ENCODE measurements at places on chromosomes 1 and 21. TPM values are rescaled to one million over a fixed set of nuclear protein-coding genes. Genes with fewer than 3 reads are reported as not detected.

GRCh38 chr21:34875830-34876229, 173.3 kb downstream of the RUNX1 start:
- H3K27me3 ChIP-seq: no peaks in the 10 kb centered on the region
- H3K4me1 ChIP-seq: peaks cover 20% of the 10 kb centered on the region
- H3K4me3 ChIP-seq: no peak overlapping the region

DNA sequence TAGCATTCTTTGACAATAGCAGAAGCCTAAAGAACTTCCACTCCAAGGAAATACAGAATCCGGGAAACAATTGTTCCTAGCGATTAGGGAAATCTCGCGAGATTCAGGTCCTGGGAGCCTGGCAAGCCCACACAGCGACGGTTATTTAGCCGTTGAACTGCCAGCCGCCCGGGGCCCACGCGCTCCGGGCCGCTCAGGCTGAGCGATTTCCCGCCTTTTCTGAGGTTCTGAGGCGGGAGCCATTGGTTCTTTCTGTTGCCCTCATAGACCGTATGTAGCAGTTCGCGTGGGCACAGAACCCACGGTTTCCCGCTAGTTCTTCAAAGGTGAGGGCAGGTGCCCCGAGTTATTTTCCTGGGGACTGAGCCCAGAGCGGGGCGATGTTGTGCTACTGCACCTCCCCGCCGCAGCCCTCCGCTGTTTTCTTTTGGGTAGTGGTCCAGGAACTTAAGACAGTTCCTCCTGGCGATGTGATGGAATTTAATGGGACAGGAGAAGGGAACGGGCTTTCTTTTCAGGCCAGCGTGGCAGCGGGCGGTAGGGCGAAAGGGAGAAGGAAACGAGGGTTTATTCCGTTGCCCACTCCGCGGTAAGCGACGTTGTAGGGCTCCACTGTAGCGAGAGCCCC, at the start of gene SYCP1:
TSS of gene SYCP1 (plus strand) at position 171 of the 628 bp plus-strand sequence. CDS start 602 bp downstream, outside the sequence.
- DNase-seq: no peak
- H3K4me1 ChIP-seq: no peaks in the 10 kb centered on the region
- H3K27me3 ChIP-seq: no peaks in the 10 kb centered on the region
- H3K4me3 ChIP-seq: no peak within 1 kb of the TSS
- H3K36me3 ChIP-seq: no peaks in the 10 kb centered on the region

GRCh38 chr1:178266619-178267066, 172.7 kb downstream of the RASAL2 start:
- no peak overlapping the region for H3K4me3 ChIP-seq
- no peaks in the 10 kb centered on the region for H3K27me3 ChIP-seq
- peaks cover 26% of the 10 kb centered on the region for H3K4me1 ChIP-seq
- no peak for DNase-seq
- H3K27ac ChIP-seq: no peak overlapping the region

GRCh38 chr1:199054694-199055093, 415.9 kb downstream of the PTPRC start:
- no peaks in the 10 kb centered on the region for H3K4me1 ChIP-seq
- no peak overlapping the region for H3K27ac ChIP-seq
- no peak for DNase-seq
- H3K4me3 ChIP-seq: no peak overlapping the region

Gene MATN1
- total RNA-seq: 0.12 TPM

Measured in HCT116 (cell line).